ENCODE measurements at places on chromosomes 1 and 21. TPM values are rescaled to one million over a fixed set of nuclear protein-coding genes. Genes with fewer than 3 reads are reported as not detected.

The CFHR1 gene
- total RNA-seq: not detected

The PEAR1 gene
- total RNA-seq: not detected

The ANKRD34A gene
- 0.28 TPM for total RNA-seq

The MCOLN3 gene
- 0.47 TPM for total RNA-seq

The LIPI gene
- total RNA-seq: not detected

The KRTAP10-12 gene
- not detected for total RNA-seq

The FNDC7 gene
- total RNA-seq: 0.34 TPM

The CFHR2 gene
- not detected for total RNA-seq

Measured in neural progenitor cell (in vitro differentiated cells).